Muscle of leg (tissue), 16 donors: ENCODE measurements at places on chromosomes 3 and 15.

DNA sequence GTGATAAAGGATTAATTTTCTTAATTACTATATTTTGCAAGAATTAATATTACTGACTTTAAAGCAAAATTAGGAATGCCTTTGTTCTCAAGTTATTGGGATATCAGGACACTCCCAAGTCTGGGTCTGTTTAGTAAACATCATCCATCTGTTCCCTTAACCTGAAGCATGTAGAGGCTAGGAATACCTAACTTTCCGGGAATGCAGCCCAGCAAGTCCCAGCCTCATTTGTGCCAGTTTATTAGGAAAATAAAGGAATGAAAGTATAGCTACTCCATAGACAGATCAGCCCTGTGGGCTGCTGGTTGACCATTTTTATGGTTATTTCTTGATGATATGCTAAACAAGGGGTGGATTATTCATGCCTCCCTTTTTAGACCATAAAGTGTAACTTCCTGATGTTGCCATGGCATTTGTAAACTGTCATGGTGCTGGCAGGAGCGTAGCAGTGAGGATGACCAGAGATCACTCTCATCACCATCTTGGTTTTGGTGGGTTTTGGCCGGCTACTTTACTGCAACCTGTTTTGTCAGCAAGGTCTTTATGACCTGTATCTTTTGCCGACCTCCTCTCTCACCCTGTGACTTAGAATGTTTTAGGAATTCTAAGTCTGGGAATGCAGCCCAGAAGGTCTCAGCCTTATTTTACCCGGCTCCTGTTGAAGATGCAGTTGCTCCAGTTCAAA, 540.2 kb downstream of the NAALADL2 start:
- H3K36me3 ChIP-seq, result no peaks in the 10 kb centered on the region
- no peak overlapping the region for H3K27ac ChIP-seq
- H3K27me3 ChIP-seq, result no peaks in the 10 kb centered on the region
- peak; percentile 32 for DNase-seq

GRCh38 chr3:132522353-132522752, 74.7 kb upstream of the ACKR4 start:
- peaks cover 36% of the 10 kb centered on the region for H3K36me3 ChIP-seq
- H3K4me1 ChIP-seq, result no peaks in the 10 kb centered on the region
- no peak overlapping the region for H3K4me3 ChIP-seq

- H3K27me3 ChIP-seq, result no peaks in the 10 kb centered on the region
- no peak overlapping the region for H3K4me3 ChIP-seq
- no peaks in the 10 kb centered on the region for H3K36me3 ChIP-seq
- no peaks in the 10 kb centered on the region for H3K4me1 ChIP-seq
- no peak overlapping the region for H3K27ac ChIP-seq
- DNase-seq, result no peak
Observed at GRCh38 chr3:71510510-71510909, 73.0 kb downstream of the FOXP1 start.

GRCh38 chr15:79881254-79881653, 15.6 kb downstream of the MTHFS start:
- H3K4me3 ChIP-seq, result no peak overlapping the region
- no peak for DNase-seq
- no peaks in the 10 kb centered on the region for H3K27me3 ChIP-seq
- H3K4me1 ChIP-seq, result no peaks in the 10 kb centered on the region
- peaks cover 16% of the 10 kb centered on the region for H3K36me3 ChIP-seq

DNA sequence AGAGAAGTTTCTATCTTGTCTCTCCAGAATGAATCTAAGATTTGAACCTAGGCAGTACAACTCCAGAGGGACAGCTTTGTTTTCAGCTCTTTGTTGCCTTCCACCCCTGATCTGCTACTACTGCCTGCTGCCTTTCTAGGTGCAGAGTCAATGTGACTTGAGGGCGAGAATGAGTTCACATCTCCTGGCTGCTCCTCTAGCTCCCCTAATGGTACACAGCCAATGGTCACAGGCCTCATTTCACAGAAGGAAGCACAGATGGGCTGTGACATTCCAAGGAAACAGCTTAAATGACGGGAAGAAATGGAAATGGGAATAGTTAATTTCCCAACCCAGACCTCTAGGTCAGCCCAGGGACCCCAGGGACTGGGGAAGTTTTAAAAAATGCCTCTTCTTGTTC, 32.4 kb downstream of the FAM43A start:
- no peak overlapping the region for H3K27ac ChIP-seq
- H3K4me1 ChIP-seq, result peaks cover 9% of the 10 kb centered on the region
- H3K36me3 ChIP-seq, result no peaks in the 10 kb centered on the region
- DNase-seq, result peak; percentile 57
- H3K27me3 ChIP-seq, result peaks cover 8% of the 10 kb centered on the region

DNA sequence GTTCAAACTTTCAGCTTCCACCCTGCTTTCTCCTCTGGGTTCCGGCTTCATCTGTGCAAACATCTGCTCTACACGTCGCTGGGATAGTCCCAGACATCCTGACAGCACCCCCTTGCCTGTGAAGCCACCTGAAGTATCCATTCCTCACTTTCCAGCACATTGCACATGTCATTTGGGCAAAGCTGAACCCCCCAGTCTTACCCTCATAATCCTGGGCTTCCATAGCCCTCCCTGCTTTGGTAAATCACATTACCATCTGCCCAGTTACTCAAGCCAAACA, 42.5 kb downstream of the STARD5 start:
- no peak overlapping the region for H3K4me3 ChIP-seq
- no peaks in the 10 kb centered on the region for H3K27me3 ChIP-seq
- H3K27ac ChIP-seq, result no peak overlapping the region
- H3K4me1 ChIP-seq, result peaks cover 13% of the 10 kb centered on the region

GRCh38 chr3:106282943-106283342, 414.1 kb upstream of the CBLB start:
- H3K36me3 ChIP-seq, result no peaks in the 10 kb centered on the region
- H3K4me3 ChIP-seq, result no peak overlapping the region
- H3K27me3 ChIP-seq, result no peaks in the 10 kb centered on the region
- peaks cover 3% of the 10 kb centered on the region for H3K4me1 ChIP-seq

DNA sequence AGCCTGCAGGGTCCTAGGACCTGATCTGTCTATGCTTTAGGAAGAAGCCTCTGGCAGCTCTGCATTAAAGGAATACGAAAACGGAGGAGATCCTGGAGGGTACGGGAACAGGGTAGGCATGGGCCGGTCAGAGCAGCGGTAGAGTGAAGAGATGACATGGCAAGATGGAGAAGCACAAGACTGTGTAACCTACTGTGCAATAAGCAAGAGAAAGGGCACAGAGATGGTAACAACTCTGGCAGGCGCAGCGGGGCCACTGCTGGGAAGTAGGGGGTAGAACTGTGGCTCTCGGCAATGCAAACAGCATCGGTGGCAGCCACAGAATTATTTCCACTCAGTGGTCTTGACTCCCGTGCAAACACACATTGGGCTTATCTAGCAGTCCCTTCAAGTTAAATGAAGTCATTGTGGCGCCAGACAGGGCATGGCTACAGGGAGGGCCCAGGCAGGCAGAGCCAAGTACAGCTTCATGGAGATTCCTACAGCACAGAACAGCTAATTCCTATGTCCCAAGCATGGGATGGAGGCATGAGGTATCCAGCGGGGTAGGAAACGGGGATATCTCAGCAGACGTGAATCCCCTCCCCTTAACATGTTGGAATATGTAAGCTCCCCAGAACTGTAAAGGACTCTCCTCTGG, 28.8 kb downstream of the WHAMM start:
- no peak overlapping the region for H3K4me3 ChIP-seq
- no peak for DNase-seq
- no peaks in the 10 kb centered on the region for H3K27me3 ChIP-seq
- no peaks in the 10 kb centered on the region for H3K4me1 ChIP-seq
- H3K36me3 ChIP-seq, result peaks cover 45% of the 10 kb centered on the region

- no peaks in the 10 kb centered on the region for H3K27me3 ChIP-seq
- H3K4me3 ChIP-seq, result no peak overlapping the region
- peaks cover 6% of the 10 kb centered on the region for H3K4me1 ChIP-seq
- no peak overlapping the region for H3K27ac ChIP-seq
Observed at GRCh38 chr15:62791694-62792093, 250.9 kb upstream of the TPM1 start.

- no peaks in the 10 kb centered on the region for H3K4me1 ChIP-seq
- no peaks in the 10 kb centered on the region for H3K27me3 ChIP-seq
- no peak overlapping the region for H3K27ac ChIP-seq
Observed at GRCh38 chr3:97360804-97361203, 403.8 kb upstream of the ARL6 start.

GRCh38 chr3:50419595-50420370, 60.5 kb upstream of the TMEM115 start:
- no peaks in the 10 kb centered on the region for H3K27me3 ChIP-seq
- no peak for DNase-seq
- H3K4me3 ChIP-seq, result no peak overlapping the region
- H3K36me3 ChIP-seq, result no peaks in the 10 kb centered on the region
- H3K27ac ChIP-seq, result no peak overlapping the region
- H3K4me1 ChIP-seq, result peaks cover 21% of the 10 kb centered on the region

DNA sequence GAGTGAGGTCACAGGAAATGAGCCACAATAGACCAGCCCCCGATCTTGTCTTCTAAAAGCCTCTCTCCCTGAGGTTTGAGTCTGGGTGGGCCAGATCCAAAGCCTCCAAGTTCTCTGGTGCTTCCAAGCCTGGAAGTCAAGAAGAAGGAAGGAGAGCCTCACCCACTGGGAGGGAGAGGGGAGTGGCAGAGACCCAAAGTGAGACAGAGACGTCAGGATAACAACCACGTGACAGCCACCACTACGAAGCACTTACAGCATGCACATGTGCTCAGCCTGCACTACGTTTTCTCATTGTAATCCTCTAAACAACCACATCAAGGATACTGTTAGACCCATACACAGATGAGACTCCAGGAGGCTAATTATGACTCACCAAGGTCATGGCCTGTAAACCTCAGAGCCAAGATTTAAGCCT, 197.3 kb upstream of the LINGO1 start:
- H3K36me3 ChIP-seq, result no peaks in the 10 kb centered on the region
- no peak overlapping the region for H3K4me3 ChIP-seq
- peaks cover 2% of the 10 kb centered on the region for H3K27me3 ChIP-seq
- H3K4me1 ChIP-seq, result peaks cover 2% of the 10 kb centered on the region
- DNase-seq, result peak; percentile 56
- no peak overlapping the region for H3K27ac ChIP-seq

- DNase-seq, result peak; percentile 88
- no peaks in the 10 kb centered on the region for H3K27me3 ChIP-seq
- peak overlapping the region; percentile 39 for H3K27ac ChIP-seq
- no peaks in the 10 kb centered on the region for H3K36me3 ChIP-seq
- H3K4me1 ChIP-seq, result no peaks in the 10 kb centered on the region
Observed at GRCh38 chr3:88444251-88444650, 294.5 kb downstream of the C3orf38 start.

- H3K36me3 ChIP-seq, result no peaks in the 10 kb centered on the region
- H3K4me3 ChIP-seq, result no peak overlapping the region
- DNase-seq, result no peak
Observed at GRCh38 chr3:53040351-53040820, 5.5 kb downstream of the SFMBT1 start.

DNA sequence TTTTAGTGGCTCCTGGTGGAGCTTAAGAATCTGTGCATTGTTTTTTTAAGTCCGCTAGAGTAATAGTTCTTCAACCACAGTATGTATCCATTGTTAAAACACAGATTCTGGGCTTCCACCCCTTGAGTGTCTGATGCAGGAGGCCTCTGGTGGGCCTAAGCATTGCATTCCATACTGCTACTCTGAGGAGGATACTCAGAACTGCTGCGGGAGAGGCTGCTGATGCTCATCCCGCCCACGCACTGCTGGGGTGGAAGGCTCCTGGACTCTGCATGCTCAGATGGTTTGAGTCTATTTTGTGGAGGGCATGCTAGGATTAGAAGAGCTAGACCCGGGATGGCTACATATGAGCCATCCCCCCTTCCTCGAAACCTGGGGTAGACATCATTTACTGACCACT, 74.4 kb downstream of the THSD4 start:
- no peak overlapping the region for H3K27ac ChIP-seq
- no peaks in the 10 kb centered on the region for H3K36me3 ChIP-seq
- H3K4me1 ChIP-seq, result peaks cover 32% of the 10 kb centered on the region
- H3K27me3 ChIP-seq, result no peaks in the 10 kb centered on the region
- DNase-seq, result no peak

DNA sequence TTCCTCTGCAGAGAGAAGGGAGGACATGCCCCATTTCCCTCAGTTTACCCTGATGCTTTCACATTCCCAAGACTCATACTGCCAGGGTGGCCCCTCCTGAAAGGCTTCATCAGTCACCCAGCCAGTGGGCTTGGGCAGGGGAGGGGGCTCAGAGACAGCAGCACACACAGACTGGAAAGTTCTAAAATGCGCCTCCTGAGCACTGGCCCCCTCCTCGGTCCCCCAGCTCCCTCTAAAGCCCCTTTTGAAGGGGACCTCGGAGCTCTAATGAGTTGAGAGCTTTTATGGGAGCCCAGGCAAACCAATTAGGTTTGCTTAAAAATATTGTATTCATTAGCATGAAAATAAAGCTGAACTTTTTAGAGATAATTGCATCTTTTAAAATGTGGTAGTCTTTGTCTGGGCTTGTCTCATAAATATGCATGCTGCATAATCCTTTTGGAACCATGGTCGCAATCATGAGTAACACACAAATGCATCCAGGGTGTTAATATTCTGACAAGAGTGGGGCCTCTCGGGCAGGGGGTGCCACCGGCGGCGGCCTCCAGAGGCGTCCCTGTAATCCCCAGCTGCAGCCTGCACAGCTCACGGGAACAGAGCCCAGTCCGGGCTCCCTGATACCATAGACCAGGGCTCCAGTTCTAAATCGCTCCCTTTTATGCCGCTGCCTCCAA, 78.5 kb downstream of the RPLP1 start:
- no peak overlapping the region for H3K4me3 ChIP-seq
- H3K27ac ChIP-seq, result no peak overlapping the region
- no peaks in the 10 kb centered on the region for H3K36me3 ChIP-seq
- DNase-seq, result no peak
- peaks cover 38% of the 10 kb centered on the region for H3K4me1 ChIP-seq

GRCh38 chr3:128910006-128910405, 30.6 kb downstream of the ACAD9 start:
- no peak overlapping the region for H3K4me3 ChIP-seq
- DNase-seq, result no peak
- H3K4me1 ChIP-seq, result no peaks in the 10 kb centered on the region
- H3K27me3 ChIP-seq, result no peaks in the 10 kb centered on the region

DNA sequence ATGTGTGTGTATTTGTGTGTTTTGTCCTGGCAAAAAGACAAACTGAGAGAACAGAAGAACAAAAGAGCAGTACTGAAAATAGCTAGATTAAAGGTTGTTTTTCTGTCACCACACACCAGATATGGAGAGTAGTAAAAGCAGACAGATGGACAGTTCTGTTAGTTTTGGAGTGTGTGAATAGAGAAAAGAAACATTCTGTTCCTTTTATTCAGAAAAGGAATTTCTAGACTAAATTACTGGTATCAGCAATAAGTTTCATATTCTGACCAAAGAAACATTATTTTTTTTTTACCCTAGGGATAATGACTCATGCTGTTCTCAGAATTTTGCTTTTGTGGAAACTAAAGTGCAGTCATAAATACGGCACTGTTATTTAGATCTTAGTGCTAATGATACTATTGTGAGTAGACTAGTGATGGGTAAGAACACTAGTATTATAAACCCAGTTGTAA, 32.9 kb downstream of the PIK3CA start:
- H3K4me1 ChIP-seq, result no peaks in the 10 kb centered on the region
- no peaks in the 10 kb centered on the region for H3K27me3 ChIP-seq
- H3K4me3 ChIP-seq, result no peak overlapping the region
- peak overlapping the region; percentile 71 for H3K27ac ChIP-seq
- H3K36me3 ChIP-seq, result no peaks in the 10 kb centered on the region
